ENCODE measurements at places on chromosomes 12 and 14. TPM values are rescaled to one million over a fixed set of nuclear protein-coding genes. Genes with fewer than 3 reads are reported as not detected.

The CAPZA3 gene
- not detected for total RNA-seq

DNA sequence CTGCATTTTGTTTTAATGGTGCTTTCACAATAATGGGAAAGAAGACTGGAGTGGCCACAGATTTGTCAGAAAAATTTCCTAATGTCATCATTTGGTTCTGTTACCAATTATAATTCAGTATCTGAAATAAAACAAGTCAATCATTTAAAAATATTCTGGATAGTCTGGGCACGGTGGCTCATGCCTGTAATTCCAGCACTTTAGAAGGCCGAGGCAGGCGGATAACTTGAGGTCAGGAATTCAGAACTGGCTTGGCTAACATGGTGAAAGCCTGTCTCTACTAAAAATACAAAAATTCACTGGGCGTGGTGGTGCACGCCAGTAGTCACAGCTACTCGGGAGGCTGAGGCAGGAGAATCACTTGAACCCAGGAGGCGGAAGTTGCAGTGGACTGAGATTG is 4.0 kb upstream of the LIMA1 start:
- ATAC-seq = no peak

DNA sequence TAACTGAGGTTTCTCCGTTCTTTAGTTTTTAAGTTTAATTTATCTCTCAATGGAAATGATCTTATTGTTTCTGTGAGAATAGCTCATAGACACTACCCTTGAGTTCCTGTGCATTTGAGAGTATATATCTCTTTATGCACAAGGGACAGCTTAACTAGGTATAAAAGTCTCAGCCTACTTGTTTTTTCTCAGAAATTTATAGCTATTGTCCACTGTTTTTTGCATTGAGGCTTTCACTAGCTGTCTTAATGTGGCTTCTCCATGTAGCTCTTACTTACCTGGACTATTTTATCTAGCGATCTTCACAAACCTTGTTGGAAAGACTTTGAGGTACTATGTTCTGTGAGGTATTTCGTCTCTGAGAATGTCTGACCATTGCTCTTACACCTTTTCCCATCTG is 153.9 kb upstream of the RTL1 start:
- no peak for ATAC-seq

The CMA1 gene
- total RNA-seq = 0.64 TPM

- ATAC-seq = no peak
Measured at GRCh38 chr12:78933014-78933413, 68.4 kb downstream of the SYT1 start.

The KCNA1 gene
- total RNA-seq = not detected

DNA sequence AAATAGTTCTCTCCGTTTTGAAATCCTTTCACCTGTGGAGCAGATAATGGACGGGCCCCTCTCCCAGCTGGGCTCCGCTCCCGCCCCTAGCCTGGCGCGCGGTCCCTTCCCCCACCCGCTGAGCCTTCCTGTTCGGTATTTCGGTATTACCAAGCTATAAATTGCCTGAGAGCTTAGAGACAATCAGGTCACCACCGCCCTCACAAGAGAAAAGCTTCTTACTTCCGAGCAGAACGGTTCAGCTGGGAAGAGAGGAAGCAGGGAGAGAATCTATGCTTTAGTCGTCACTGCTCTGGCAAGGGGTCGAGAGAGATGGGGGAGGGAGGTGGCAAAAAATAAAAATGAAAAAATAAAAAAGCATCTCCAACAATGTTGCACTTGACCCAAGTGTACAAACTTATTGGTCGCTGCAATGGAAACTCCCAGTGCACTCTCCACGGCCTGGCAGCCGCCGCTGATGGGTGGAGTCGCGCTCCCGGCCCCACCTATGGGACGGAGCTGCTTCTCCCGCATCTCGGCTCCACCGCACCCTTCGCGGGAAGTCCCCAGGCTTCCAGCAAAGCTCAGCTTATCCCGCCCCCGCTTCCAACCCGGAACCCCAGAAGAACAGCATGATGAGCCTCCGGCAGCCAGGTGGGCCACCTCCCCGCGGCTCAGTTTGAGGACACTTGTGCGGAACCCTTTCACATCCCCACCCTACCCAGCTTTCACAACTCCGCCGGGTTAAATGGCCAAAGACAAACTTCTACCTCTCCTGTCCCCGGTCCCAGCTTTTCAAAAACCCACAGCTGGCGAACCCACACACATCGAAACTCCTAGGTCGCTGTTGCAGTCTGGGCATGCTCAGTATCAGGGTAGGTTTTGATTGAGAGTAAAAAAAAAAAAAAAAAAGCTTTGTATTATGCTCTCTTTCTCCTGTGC is 832 bp upstream of the SYT1 start:
- ATAC-seq = peak; percentile 48

- no peak for ATAC-seq
Measured at GRCh38 chr14:57865403-57866198, at the start of gene SLC35F4. TSS of gene SLC35F4 (minus strand) at chr14:57866092.

GRCh38 chr12:75366629-75367028 is 24.3 kb upstream of the GLIPR1L2 start:
- ATAC-seq = no peak

DNA sequence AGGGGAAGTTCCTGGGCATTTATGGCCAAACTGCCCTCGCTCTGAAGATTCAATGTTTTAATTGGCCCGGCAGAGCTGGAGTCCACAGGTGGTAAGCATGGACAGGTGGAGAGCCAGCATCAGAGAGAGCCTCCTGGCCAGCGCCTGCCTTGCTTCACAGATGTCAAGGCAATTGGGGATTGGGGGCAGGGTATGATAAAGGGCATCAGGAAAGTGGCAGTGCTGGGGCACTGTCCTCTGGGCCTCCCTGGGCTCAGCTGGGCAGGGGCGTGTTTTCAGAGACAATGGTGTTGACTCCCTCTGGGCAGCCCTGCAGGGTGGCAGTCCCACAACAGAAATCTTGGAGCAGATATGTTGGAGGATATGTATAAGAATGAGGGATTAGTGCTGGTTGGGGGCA is 237.3 kb downstream of the CACNA1C start:
- no peak for ATAC-seq

DNA sequence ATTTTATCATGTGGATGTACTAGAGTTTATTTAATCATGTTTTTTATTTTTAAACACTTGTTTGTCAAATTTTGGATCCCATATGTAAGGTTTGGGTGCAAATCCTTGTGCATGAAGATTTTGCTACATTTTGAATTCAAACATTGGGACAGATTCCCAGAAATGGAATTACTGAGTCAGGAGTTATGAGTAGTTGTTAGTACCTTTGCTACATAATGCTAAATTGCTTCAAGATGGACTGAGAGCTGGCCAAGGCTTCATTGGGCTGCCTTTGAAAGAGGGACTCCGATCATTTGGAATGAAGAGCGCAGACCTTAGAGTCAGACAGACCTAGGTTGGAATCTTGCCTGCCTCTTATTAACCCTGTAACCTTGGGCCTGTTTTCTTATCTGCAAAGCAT is 154.9 kb upstream of the PWP1 start:
- no peak for ATAC-seq

GRCh38 chr14:74630881-74631690 is 19.0 kb upstream of the LTBP2 start:
- ATAC-seq = peak; percentile 35

- no peak for ATAC-seq
Measured at GRCh38 chr12:128806573-128806972, 17.2 kb downstream of the SLC15A4 start.

DNA sequence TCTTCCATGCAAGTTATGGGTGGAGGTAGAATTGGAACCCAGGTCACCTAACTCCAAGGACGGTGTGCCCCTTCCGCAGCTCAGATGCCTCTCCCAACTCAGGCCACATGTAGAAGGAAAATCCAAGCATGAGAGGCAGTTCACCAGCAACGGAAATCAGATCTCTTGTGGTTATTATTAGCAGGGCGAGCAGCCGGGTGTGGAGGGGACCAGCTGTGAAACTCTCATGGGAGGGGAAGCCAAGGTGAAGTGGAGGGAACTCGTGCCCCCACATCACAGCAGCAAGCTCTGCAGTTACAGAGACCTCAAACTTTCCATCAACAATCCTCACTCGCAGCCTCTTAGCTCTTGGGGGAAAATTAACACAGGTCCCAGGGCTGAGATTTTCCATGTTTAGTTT is 79.7 kb downstream of the KSR2 start:
- no peak for ATAC-seq

DNA sequence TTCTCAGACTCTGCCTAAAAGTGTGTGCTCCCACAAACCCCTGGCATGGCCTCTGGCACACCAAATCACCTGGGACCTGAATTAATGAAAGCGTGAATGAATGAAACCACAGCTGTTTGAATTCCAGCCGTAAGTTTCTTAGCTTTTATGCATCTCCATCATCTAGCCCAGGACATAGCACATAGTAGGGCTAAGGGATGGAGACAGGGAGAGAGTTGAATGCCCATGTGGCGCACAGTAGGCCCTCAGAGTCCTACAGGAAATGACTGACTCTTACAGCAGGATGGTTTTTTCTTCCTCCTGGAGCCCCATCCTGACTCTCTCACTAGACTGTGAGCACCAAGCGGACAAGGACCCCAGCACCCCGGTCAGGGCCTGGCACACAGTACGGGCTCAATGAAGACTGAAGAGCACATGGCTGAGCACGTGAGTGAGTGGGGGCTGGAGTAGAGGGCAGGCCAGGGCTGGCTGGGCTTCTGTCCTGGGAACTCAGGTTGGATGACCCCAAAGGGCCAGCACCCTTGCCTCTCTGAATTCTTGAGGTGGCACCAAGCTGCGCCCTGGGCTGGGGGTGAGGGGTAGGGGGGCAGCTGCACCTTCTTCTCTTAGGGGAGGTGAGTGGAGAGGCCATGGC is 351.3 kb downstream of the MED13L start:
- ATAC-seq = no peak

DNA sequence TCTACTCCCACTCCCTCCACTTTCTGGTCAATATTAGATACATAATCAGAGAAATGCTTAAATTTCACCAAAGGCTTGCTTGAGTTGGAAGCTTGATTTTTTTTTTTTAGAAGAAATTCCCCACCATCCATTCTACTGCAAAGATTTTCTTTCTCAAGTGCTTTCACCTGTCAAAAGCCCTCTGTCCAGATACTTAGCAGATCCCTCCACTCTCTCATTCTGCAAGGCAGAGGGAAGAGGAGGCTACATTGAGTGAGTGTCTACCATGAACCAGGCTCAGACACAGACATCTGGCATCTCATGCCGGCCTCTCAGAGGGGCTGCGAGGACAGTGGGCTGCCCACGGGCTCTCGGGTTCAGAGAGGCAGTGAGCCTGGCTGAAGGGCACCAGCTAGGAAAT is 127.6 kb upstream of the GSC start:
- no peak for ATAC-seq

- no peak for ATAC-seq
Measured at GRCh38 chr12:2449586-2449985, 345.2 kb upstream of the FKBP4 start.

- ATAC-seq = peak; percentile 76
Measured at GRCh38 chr14:93007225-93007997, 84.5 kb downstream of the CHGA start.

DNA sequence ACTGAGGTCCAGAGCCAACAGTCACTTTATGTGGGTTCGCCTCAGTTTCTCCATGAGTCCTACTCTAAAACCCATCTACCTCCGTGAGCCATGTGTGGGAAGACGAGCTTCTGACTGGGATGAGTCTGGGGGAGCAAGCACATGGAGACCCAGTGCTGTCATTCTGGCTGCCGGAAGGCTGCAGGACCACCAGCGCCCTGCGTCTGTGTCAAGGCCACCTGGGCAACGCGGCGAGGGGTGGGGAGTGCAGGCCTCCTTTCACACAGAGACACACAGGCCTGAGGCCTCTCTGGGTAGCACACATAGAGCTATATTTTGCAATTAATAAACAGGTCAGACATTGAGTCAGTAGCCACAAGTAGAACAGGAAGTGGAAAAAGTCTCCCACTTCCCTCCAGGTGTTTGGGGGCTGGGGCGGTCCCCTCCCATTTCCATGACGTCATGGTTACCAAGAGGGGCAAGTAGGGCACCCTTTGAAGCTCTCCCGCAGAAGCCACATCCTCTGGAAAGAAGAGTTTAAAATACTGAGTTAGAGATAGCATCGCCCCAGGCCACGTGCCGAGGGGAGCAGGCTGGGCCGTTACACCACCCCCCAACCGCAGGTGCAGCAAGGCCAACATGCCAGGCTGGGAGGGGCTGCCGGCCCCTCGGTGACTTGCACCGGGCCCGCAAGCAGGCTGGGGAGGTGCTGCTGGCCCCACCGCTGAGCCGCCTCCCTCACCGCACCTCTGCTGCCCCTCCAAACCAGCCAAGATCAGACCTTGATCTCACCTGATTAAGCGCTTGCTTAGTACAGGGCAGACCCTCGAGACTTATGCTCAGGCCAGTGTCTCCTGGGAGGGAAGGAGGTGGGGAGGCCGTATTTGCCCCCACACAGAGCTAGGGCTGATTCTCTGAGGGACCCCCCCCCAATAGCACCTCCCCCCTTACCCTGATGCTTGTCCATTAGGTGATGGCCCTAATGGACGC is 32.7 kb downstream of the DAD1 start:
- peak; percentile 67 for ATAC-seq

GRCh38 chr14:104573930-104574329 is 5.6 kb upstream of the C14orf180 start:
- ATAC-seq = no peak

GRCh38 chr14:58744801-58745394 is 107.1 kb downstream of the DACT1 start:
- ATAC-seq = no peak

The TAS2R19 gene
- 1.2 TPM for total RNA-seq

DNA sequence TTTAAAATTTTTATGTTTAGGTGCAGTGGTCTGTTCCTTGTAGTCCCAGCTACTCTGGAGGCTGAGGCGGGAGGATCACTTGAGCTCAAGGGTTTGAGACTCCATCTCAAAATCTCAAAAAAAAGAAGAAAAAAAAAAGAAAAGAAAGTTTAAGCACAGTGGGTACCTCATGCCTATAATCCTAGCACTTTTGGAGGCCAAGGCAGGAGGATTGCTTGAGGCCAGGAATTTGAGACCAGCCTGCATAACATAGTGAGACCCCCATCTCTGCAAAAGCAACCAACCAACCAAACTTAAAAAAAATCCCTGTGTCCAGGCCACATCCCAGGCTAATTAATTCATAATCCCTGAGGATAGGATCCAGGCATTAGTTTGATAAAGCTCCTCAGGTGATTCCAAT is 3.4 kb upstream of the SALL2 start:
- ATAC-seq = no peak

GRCh38 chr14:74395094-74395493 is 30.9 kb downstream of the SYNDIG1L start:
- no peak for ATAC-seq

The MMP17 gene
- total RNA-seq = 2.2 TPM

The PLA2G1B gene
- total RNA-seq = not detected

GRCh38 chr14:104794631-104794992 is 936 bp downstream of the AKT1 start:
- no peak for ATAC-seq
